Diencephalon (tissue), 1 donor: ENCODE measurements at places on chromosomes 1 and 21. TPM values are rescaled to one million over a fixed set of nuclear protein-coding genes. Genes with fewer than 3 reads are reported as not detected.

DNAI4 gene
- 81.0 TPM for total RNA-seq

RPRD2 gene
- total RNA-seq, result 18.9 TPM

CXADR gene
- 370 TPM for total RNA-seq

PGLYRP3 gene
- not detected for total RNA-seq

RAB7B gene
- 0.69 TPM for total RNA-seq

TXNIP gene
- 93.9 TPM for total RNA-seq

EFNA4 gene
- 1.2 TPM for total RNA-seq
